ENCODE measurements at places on chromosomes 2 and 18.

GRCh38 chr2:43230951-43231827 is 4.8 kb upstream of the ZFP36L2 start:
- DNase-seq, result no peak

DNA sequence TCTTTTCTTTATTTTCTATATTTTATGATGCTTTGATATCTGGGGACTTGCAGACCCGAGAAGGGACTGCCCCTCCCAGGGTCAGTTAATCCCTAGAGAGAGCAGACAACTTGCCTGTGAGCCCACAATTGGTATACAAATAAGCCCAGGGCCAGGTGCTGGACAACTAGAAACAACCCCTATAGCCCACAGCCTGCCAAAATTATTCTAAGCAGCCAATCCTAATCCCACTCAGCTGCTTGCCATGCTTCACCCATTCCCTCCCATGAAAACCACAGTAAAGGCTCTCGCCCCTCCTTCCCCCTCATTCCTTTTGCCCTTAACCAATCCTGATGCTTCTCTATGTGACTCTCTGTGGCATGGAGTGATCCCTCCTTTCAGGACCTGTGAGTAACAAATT is 380.7 kb downstream of the RBM43 start:
- DNase-seq, result no peak

- no peak for DNase-seq
Observed at GRCh38 chr2:71634567-71634966, 181.2 kb downstream of the DYSF start.

DNA sequence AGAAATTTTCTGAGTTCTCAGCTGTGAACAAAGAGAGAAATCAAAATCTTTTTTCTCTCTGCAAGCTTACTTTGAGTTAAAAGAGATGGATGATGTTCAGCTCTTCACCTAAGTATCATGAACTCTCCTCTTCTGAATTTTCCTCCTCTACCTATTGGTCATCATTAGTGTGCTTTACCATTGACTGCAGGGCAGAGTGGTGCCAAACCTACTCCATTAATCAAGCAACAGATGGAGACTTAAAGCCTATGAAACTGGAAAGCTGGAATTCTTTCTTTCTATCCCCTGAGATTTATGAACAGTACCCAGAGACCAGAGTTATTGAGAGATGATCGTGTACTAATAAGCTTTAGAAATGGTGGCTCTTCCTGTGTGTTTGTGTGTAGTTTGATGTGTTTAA is 31.3 kb upstream of the LINC00305 start:
- no peak for DNase-seq

- DNase-seq, result no peak
Observed at GRCh38 chr2:84792856-84793522, 87.9 kb downstream of the TRABD2A start.

- DNase-seq, result no peak
Observed at GRCh38 chr18:44871771-44872170, 191.1 kb downstream of the SETBP1 start.

- DNase-seq, result no peak
Observed at GRCh38 chr2:8986327-8986976, 17.0 kb downstream of the MBOAT2 start.

- DNase-seq, result no peak
Observed at GRCh38 chr18:6729247-6730091, at the start of gene ARHGAP28. Gene ARHGAP28 (plus strand): TSS chr18:6729716. CDS start chr18:6729822, 106 bp downstream.

DNA sequence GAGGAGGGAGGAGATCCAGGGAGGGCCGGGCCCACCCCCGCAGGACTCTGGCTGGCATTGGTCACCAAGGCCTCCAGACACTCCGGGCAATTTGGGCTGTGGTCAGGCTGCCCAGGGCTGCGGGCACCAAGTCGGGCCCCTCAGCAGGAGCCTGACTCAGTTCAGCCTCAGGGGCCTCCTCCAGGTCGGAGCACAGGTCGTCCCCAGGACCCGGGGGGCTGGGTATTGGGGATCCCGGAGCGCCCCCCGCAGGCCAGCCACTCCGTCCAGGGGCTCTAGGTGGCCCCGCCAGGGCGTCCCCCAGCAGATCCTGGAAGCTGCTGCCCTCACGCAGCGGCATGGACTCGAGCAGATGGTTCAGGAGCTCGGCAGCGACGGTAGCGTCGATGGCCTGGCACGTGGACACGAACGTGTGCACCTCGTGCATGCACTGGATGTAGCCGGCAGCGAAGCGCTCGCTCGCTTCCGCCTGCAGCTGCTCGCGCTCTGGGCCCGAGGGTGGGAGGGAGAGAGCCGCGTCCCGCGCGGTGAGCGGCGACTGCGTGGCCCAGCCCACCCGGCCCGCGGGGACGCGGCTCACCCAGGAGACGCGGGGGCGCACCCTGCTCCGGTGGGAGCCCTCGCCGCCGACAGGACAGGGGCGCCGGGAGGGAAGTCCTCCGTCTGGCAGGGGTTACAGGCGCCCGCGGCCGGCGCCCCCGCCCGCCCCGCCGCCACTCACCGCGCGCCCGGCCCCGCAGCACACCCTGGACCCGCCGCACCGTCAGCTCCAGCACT is 884 bp downstream of the HES6 start:
- DNase-seq, result no peak

DNA sequence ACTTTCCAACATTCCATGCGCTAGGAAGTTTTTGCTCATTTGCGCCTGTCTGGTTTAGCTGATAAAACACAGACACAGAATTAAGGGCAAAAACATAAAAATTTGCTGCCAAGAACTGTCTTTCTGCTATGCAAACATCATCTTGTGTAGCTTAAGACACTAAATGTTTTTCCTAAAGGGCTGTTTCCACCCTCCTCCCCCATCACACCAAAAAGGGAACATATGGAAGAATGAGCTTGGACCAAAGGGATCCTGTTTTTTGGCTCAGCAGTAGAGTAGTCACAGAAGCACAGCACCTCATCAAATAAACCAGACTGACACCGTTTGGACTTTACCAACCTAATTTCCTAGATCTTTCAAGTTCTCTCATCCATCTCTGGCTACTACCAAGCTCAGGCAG is 210.1 kb downstream of the ZNF521 start:
- no peak for DNase-seq

DNA sequence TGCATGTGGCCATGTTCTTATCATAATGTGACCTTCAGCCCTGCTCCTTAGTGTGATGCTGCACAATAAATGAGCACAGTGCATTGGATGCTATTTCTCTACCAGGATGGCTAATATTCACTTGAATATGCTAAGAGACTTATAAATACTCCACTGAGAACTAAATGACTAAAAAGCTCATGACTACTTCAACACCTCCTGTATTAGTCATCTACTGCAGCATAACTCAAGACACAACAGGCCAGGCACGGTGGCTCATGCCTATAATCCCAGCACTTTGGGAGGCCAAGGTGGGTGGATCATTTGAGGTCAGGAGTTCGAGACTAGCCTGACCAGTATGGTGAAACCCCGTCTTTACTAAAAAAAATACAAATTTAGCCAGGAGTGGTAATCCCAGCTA is 213.4 kb downstream of the RND3 start:
- no peak for DNase-seq

DNA sequence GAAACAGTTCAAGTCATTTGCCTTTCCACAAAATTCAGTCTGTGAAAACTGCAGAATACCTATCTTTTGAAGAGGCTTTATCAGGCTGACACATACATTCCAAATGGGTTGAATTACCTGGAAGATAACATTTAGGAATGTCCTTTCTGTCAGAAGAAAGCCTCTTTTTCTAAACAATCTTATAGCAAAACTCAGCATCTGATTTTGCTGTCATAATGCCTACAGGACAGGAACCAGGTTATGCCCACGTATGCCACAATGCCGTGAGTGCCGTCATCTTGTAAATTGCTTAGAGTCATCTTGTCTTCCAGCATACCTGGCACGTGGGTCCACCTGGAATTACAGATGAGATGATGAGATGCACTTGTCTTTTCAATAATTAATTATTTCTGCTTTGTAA is 275.3 kb downstream of the ALPK2 start:
- no peak for DNase-seq

- no peak for DNase-seq
Observed at GRCh38 chr2:240611601-240612210, 13.6 kb upstream of the GPR35 start.

DNA sequence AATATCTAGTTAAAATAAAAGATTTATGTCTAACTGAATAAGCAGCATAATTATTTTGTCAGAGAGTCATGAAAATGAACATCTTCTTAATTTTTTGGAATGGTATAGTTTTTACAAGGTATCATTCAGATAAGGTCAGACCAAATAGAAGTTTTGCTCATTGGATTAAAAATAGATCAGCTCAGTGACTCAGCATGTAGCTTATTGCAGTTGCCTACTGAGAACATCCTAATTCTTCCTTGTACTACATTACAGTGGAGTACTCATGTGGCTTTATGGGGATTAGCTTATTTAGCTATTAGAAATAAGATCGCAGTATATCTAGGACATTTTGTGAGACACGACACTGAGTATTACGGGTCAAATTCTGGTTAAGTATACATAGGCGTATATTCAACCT is 38.2 kb upstream of the PPM1B start:
- DNase-seq, result no peak

DNA sequence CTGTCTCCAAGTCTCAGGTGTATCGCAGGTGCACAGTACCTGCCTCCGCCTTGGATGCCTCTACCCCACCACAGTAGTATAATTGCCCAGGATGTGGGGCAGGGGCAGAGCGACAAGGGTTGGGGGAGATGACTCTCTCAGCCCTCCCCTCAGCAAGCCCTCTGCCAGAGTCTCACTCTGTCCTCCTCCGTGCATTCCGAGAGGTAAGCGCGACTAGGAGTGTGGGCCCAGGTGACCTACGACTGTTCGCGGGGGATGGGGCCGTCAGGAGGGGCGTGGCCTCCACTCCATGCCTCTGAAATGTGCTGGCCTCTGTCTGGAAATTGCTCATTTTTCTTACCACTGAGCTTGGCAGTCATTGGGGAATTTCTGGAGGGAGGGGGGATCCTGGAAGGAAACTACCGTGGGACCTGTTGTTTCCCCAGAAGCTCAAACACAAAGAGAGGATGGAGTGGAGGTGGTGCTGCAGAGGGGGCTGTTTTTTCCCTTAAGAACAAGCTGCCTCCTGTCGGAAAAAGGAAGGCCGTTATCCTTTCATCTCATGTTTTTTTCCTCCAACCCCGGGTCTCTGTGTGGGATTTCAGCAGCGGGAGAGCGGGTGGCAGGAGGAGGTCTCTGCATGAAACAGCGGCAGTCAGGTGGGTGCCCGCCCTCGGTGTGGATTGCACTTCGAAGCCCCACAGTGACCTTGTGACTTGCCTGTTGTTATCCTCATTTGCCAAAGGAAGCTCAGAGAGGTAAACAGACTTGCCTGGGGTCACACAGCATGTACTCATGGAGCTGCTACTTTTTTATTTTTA is 13.0 kb upstream of the RALB start:
- DNase-seq, result no peak

DNA sequence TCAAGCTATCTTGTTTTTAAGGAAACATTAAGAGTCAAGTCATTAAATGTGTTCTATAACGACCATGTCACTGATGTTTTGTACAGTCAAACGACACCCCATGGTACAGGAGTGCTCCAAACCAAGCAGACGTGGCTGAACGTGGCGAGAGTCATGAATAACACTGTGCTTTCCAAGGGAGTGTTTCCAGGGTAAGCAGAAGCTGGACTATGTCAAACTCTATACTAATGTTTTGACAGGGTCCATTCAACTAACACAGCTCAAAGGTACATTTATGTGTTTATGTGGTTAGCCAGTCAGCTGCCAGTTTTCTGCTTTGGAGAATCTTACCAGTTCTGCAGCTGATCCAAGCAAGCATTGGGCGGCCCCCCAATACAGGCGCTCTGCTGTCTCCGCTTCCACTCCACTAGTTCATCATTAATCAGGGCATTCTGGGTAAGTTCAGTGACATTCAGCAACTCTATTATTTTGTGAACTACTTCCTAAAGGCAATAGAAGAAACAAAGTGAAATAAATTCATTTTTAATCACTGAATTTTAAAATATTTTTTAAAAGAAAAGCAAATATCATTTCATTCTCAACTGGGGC is 16.4 kb downstream of the STAT1 start:
- DNase-seq, result no peak

DNA sequence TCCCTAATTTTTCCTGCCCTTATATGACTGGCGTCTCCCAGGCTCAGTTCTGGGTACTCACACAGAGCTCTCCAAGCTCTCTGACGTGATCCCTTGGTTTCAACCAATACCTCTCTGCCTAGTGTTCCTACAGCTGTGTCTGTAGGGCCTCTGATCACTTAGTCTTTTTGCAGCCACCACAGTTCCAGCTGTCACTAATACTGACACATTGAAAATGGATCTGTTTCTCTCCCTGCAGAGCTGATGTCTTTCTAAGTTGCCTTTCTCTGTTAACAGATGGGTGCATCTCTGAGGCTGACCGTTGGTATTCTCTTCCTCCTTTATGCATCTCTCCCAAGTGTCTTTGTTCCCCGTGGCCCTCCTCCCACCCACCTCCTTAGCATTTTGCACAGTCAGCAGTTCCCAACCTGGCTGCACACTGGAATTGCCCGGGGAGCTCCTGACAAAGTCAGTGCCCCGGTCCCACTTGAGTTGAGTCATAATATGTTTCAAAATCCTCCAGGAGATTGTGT is 62.5 kb downstream of the CERS6 start:
- no peak for DNase-seq

DNA sequence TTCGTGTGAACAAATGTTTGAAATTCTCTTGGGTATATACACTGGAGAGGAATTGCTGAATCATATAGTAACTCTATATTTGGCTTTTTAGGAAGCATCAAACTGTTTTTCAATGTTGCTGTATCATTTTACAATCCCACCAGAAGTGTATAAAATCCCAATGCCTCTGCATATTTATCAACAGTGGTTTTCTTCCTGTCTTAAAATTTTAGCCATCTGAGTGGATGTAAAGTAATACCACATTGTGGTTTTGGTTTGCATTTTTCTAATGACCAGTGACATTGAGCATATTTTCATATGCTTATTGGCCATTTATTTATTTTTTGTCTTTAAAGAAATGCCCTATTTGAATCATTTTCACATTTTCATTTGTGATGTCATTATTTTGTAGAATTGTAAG is 22.8 kb upstream of the LRP1B start:
- no peak for DNase-seq

GRCh38 chr18:9712130-9712577 is 4.1 kb downstream of the RAB31 start:
- no peak for DNase-seq

GRCh38 chr18:46411191-46411828 is 245.7 kb downstream of the LOXHD1 start:
- DNase-seq, result no peak

GRCh38 chr18:7017013-7017412 is 100.6 kb downstream of the LAMA1 start:
- DNase-seq, result no peak

Measured in stimulated activated CD8-positive, alpha-beta memory T cell treated with anti-CD3 and anti-CD28 coated beads, Interleukin-15, amount 100 ng/mL, for 4 hours (primary cell).